RWPE1 (cell line): ENCODE measurements at places on chromosomes 1 and 21.

GRCh38 chr1:183845681-183846080 is 40.8 kb downstream of the RGL1 start:
- no peak for DNase-seq

DNA sequence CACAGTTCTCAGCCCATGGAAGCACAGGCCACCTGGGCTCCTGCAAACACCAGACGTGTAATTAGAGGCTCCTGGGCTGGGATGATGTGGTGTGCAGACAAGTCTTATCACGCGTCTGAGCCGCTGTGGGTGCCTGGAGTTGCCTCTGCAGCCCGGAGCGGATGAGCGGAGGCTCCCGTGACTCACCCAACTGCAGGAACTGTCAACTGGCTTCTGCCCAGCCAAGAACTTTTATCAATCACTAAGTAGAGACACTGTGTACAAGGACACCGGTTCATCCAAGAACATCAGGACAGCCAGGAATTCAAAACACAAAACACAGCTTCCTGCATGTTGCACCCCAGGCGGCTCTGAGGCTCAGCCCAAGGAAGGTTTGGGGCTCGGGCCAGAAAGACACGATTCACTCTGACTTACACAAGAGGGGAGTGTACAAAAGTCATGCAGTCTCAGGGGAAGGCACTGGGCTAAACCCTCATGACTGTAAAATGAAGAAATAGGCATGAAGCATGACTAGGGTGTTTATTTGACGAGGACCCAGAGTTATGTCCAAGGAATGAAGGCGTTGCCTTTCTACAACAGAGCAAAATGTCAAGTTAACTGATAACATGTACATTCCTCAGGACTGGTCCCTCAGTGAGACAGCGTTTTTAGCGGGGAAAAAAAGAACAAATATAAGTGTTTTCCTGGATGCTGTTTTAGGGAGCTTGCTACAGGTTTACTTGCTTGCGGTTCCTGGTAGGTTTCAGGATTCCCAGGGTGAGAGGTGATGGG is 21.1 kb downstream of the ERRFI1 start:
- peak; percentile 89 for DNase-seq

- no peak for DNase-seq
Observed at GRCh38 chr1:37946703-37947360, at the start of gene INPP5B. Gene INPP5B, minus strand, starts transcription at chr1:37947053. Its CDS starts 745 bp downstream, at chr1:37946308.

DNA sequence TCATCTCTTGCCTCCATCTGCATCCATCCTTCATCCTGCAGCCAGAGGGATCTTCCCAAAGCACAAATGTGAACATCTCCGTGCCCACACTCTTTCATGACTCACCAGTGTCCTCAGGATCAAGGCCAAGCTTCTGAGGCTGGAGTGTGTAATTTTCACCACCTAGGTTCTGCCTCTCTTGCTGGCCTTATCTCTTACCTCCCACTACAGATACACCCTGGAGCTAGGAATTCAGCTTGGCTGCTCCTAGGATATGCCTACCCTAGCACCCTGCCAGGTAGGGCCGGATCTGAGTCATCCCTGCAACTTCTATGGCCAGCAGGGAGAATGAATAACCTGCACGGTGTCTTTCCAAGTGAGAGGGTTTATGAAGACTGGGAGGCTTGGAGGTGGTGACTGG is 208.7 kb upstream of the CSF3R start:
- DNase-seq = peak; percentile 69

GRCh38 chr1:235923466-235924021 is 56.8 kb upstream of the LYST start:
- no peak for DNase-seq

DNA sequence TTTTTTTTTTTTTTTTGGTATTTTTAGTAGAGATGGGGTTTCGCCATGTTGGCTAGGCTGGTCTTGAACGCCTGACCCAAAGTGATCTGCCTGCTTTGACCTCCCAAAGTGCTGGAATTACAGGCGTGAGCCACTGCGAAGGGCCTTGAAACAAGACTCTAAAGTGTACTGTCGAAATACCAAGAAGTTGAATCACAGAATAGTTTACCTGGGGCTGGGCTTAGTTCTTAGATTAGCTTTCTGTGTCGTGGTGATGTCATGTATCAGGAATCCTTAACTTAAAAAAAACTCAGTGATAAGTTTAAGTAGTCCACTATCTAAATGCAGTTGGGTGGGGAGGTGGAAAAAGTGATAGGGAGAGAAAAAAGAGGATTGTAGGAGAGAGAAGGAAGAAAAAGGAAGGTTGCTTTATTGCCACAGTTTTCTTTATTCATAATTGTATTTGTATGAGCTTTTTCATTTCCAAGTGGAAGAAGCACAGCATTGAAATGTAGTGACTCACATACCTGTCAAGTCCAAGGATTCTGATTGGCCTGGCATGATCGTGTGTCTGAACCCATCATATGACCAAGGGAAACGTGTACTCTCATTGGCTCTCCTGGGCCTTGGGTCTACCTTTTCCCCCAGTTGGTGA is 13.4 kb downstream of the ITSN1 start:
- peak; percentile 84 for DNase-seq

GRCh38 chr1:2427976-2428375 is 15.6 kb upstream of the PEX10 start:
- no peak for DNase-seq

- no peak for DNase-seq
Observed at GRCh38 chr1:176963181-176963580, 201.3 kb downstream of the ASTN1 start.

- DNase-seq = no peak
Observed at GRCh38 chr1:221908573-221908972, 166.7 kb upstream of the DUSP10 start.
